Suppressor macrophage (primary cell): ENCODE measurements at places on chromosomes 6 and 20.
A peak's percentile ranks its signal among the peaks of the same experiment; 100 is the strongest.

DNA sequence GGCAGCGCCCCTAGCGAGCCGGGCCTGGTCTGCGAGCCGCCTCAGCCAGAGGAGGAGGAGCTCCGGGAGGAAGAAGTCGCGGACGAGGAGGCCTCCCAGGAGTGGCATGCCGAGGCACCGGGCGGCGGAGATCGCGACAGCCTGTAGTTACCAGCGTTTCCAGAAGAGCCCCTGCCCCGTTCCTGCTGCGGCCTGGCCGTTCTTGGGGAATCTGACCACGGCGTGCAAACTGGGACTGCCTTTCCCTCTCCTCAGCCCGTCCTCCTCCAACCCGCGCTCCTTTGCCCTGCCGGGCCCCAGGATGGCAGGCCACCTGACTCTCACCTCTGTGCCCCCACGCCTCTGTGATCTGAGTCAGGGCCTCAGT lies 802 bp downstream of the HDGFL1 start:
- DNase-seq: no peak

DNA sequence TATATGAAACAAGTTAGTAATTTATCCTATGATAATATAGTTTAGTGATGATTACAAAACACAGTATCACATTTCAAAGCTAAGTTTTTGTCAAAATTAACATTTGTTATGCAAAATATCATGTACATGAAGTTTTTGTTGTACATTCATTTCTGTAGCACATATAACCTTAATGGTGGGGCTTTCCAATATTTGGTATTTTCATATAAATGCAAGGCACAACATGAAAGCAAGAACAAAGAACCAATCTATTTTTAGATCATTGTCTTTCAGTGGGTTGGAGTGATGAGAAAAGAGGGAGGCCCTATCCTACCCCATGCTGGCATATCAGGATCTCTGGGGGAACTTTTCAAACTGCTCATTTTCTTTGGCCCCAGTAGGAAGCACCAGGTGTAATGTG lies 53.4 kb downstream of the FAM83B start:
- DNase-seq: no peak

GRCh38 chr6:148857798-148858390 lies 111.1 kb downstream of the UST start:
- no peak for DNase-seq

GRCh38 chr6:46704562-46704961 lies 16.9 kb downstream of the TDRD6 start:
- DNase-seq: peak; percentile 55
